ENCODE measurements at places on chromosomes 2 and 18. TPM values are rescaled to one million over a fixed set of nuclear protein-coding genes. Genes with fewer than 3 reads are reported as not detected.

DNA sequence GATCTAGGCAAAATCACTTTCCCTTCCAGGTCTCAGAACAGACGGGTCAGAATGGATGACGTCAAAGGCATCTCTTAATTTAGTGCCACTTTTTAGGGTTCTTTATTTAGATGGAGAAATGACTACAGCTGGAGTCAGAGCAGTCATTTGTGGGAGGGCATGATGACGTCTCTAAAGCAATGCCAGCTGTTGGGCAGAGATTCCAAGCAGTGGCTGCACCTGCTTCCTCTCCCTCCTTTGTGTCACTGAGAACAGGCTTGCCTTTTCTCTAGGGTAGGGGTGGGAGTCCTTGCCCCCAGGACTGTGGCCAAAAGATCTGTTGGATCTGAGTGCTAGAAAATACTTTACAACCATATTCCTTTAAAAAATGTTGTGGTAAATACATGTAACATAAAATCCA lies 28.7 kb upstream of the SKOR2 start:
- DNase-seq, result no peak

Gene SLC5A7
- not detected for total RNA-seq

- no peak for DNase-seq
Measured at GRCh38 chr2:36717603-36718266, 21.2 kb downstream of the VIT start.

Gene DNAH7
- total RNA-seq, result 0.58 TPM

- DNase-seq, result no peak
Measured at GRCh38 chr2:159072795-159073194, 104.4 kb downstream of the TANC1 start.

DNA sequence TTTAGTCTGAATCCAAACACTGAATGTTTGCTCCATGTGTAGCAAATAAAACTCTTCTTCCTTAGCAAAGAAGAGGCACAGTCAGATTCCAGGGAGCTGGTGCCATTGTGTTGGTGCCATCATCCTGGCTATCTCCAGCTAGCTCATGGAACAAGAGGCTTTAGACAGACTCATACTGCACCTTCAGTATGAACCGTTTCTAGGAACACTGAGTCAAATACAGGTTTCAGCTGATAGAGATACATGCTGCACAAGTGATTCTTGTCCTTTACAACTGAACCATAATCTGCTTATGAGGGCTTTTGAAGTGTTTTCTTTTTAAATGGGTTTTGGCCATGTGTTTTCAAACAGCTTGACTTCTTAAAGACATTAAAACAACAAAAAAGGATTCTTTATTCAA lies 57.9 kb downstream of the DYNC1I2 start:
- DNase-seq, result no peak

DNA sequence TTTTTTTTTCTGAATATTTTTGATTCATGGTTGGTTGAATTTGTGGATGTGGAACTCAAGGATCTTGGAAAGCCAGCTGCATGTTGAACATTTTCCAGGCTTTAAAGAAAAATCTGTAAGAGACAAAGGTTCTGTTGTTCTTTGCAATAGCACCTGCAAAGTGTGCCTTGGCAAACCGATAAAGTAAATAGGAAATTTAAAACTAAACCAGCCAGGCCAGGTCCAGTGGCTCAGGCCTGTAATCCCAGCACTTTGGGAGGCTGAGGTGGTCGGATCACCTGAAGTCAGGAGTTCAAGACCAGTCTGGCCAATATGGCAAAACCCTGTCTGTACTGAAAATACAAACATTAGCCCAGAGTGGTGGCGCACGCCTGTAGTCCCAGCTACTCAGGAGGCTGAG lies 74.4 kb downstream of the RIF1 start:
- no peak for DNase-seq

Gene AKAIN1
- not detected for total RNA-seq

Gene HSPD1
- total RNA-seq, result 259 TPM

Gene RFX8
- not detected for total RNA-seq

Gene DLX1
- total RNA-seq, result 0.18 TPM

Gene TNFAIP6
- not detected for total RNA-seq

- peak; percentile 29 for DNase-seq
Measured at GRCh38 chr2:12665334-12665733, 51.4 kb upstream of the TRIB2 start.

DNA sequence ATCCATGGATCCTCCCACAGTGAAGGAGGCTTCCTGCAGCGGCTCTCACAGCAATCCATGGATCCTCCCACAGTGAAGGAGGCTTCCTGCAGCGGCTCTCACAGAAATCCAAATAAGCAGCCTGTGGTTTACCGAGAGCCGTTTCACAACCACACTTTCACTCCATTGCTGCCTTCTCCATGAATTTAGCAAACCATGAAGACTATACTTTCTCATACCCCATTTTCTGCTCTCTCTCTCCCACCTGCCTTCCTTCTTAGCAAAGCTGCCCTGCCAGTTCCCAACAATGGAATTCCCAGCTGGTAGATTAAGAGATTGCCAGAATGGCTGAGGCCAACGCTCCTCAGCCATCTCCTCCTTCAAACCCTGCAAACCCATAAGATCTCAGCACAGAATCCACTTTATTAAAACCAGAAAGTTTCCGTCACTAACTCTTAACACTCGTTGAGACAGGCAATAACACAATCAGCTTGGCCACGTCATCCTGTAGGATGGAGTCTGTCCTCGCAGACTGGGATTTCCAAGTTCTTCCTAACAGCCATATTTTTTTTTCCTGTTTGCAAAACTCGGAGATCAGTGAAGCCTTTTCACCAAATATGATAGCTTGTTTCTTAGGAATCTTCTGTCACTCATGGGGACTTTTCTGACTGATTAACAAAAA lies 162.2 kb downstream of the PXDN start:
- DNase-seq, result no peak

Gene POTEI
- 0.08 TPM for total RNA-seq

Gene GIGYF2
- 40.2 TPM for total RNA-seq

Gene UGT1A3
- total RNA-seq, result 1.2 TPM

DNA sequence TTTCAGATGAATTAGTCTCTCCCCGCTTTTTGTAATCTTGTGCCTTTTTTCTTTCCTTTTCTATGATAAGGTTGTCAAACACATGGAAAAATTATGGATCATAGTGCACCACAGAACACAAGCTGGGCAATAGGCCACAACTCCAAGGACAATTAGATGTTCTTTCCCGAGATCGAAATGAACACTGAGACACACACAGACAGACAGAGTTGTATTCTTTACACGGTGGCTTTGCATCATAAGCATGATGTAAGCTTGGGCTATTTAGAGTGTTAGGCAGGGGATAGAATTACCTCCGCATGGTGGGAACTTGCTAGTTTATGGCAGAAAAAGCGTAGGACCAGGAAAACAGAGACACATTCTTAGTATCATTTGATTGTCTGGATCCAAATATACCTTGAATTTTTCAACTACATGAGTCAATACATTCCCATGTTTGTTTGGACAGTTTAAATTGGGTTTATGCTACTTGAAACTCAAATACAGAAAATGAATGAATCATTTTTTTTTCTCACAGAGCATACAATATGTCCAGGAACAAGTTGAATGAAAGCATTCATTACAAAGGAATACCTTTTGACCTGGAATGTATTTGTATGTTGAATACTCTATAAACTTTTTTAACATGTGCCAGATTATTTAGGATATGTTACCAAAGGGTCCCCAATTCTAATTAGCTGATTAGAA lies 1611.5 kb upstream of the TMEFF2 start:
- no peak for DNase-seq

DNA sequence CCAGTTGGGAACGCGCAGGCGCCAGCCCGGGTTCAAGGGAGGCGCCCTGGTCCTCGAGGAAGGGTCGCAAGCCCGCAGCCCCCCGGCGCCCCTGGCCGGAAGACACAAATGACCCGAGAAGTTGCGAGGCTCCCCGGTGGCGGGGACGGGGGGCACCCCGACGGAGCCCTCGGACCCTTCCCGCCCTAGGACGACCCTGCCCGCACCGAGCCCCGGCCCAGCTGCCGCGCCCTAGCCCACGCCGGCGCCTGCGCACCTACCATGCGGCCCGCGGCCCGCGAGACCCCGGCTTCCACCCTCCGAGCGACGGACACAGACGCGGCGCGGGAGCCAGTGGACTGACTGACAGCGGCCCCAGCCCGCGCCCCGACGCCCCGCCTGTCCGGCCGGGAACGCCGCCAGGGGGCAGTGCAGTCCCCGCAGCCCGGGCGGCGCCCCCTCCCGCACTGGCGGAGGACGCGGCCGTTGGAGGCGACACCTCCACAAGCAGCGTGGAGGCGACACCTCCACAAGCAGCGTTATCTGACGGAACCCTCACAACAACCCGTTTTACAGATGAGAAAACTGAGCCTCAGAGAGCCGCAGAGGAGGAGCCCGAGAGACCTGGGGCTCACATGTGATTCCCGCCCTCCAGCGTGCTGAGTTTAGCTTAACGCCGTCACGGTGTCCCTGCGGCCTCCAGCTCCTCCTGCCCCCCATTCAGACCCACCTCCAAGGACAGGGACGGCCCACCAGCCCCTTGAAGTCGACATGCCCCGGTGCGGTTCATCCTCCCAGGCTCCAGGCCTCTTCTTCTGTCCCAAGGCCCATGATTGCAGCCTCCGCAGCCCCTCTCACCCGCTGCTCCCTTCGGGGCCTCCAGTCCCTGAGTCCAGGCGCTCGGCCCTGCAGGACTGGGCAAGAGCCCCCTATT lies at the start of gene NMUR1:
TSS of gene NMUR1 (minus strand) at position 347 of the 913 bp plus-strand sequence. CDS start at position 263, 84 bp downstream.
- DNase-seq, result no peak

Gene CRIM1
- total RNA-seq, result 21.7 TPM

GRCh38 chr18:75130591-75131328 lies 78.2 kb downstream of the PTGR3 start:
- no peak for DNase-seq

GRCh38 chr2:186551323-186552050 lies 38.4 kb upstream of the ITGAV start:
- no peak for DNase-seq

DNA sequence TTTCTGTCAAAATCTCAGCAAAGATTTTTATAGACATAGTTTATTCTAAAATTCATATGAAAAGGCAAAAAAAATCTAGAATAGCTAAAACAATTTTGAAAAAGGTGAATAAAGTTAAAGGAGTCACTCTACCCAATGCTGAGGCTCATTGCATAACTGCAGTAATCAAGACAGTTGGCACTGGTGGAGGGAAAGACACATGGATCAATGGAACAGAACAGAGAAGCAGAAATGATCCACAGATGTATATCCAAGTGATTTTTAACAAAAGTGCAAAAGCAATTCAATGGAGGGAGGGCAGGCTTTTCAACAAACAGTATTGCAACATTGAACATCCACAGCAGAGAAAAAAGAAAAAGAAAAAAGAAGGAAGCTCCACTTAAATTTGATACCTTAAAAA lies 162.8 kb downstream of the RBM43 start:
- no peak for DNase-seq

Gene ZNF142
- 22.9 TPM for total RNA-seq

DNA sequence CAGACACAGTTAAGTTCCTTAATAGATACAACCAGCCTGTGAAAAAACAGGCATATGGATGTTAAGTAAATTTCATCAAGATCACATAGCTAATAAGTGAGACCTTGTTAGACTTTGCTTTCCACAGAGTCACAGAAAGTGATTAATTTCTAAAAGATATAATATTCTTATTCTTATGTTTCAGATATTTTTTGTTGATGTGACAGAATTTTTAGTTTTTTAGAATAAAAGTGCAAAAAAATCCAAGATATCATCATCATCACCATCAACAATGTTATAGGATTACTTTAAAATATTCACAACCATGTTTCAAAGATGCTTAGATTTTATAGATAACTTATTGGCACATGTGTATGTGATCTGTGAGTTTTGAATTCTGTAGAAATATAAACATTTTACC lies 132.3 kb upstream of the ITGA4 start:
- DNase-seq, result no peak

DNA sequence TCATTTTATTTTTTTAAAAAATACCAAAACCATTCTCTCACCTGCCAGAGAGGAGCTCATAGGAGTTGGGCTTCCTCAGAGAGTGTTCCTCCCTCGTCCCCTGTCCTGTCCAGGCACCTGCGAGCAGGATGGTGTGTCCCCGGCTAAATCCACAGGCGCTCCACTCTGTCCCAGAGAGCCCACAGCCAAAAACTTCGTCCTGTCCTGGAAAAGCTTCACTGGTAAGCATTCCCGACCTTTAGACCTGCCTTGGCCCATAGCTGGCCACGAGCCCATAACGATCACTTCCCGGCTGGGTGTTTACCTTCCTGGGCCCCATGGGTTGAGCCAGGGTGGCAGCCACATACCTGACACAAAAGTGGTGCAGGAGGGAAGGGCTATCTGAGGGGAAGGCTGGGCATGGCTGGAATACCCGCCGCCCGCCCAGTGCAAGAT lies at the start of gene NGEF:
TSS of gene NGEF (minus strand) at position 230 of the 435 bp plus-strand sequence. CDS start 38,366 bp downstream, outside the sequence.
- peak; percentile 95 for DNase-seq

Gene BCL11A
- not detected for total RNA-seq

- DNase-seq, result no peak
Measured at GRCh38 chr2:188571543-188572303, 280.0 kb downstream of the GULP1 start.

GRCh38 chr2:73203055-73203681 lies 794 bp downstream of the NOTO start:
- DNase-seq, result no peak

GRCh38 chr2:170707821-170708795 lies 7.0 kb upstream of the SP5 start:
- DNase-seq, result no peak

- no peak for DNase-seq
Measured at GRCh38 chr2:217037353-217037752, 177.5 kb upstream of the TNP1 start.

- no peak for DNase-seq
Measured at GRCh38 chr2:1491751-1492150, 78.5 kb downstream of the TPO start.

Data from HT-29 (cell line).